HAP-1 (cell line): ENCODE measurements at places on chromosomes 16 and 17.

GRCh38 chr17:1264196-1264595, 6.0 kb upstream of the BHLHA9 start:
- DNase-seq, result no peak

GRCh38 chr16:7366041-7366440, 33.4 kb downstream of the RBFOX1 start:
- no peak for DNase-seq

DNA sequence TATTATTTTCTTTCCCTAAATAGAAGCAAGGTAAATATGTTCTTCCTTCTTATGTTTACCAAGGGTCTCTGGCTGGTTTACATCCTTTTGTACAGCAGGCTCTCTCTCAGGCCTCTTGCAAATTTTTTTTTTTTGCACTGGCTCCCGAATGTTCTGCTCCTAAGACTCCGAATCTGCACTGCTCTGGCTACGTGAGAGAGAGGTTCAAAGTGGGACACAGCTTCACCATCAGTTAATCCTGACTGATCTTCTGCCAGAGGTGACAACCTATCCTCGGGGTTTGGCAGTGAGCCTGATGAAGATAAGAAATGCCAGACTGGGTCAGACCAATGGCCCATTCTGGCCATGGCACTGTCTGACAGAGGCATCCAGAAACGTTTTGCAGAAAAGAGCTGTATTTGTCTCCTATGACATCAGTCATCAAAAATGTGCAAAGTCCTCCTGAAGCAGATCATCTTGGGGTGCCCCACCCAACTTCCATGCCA, 136.9 kb downstream of the GRIN2A start:
- DNase-seq, result no peak

GRCh38 chr16:68214726-68215125, 21.2 kb downstream of the ESRP2 start:
- DNase-seq, result no peak

GRCh38 chr16:89392881-89393737, 97.3 kb downstream of the ANKRD11 start:
- DNase-seq, result no peak

DNA sequence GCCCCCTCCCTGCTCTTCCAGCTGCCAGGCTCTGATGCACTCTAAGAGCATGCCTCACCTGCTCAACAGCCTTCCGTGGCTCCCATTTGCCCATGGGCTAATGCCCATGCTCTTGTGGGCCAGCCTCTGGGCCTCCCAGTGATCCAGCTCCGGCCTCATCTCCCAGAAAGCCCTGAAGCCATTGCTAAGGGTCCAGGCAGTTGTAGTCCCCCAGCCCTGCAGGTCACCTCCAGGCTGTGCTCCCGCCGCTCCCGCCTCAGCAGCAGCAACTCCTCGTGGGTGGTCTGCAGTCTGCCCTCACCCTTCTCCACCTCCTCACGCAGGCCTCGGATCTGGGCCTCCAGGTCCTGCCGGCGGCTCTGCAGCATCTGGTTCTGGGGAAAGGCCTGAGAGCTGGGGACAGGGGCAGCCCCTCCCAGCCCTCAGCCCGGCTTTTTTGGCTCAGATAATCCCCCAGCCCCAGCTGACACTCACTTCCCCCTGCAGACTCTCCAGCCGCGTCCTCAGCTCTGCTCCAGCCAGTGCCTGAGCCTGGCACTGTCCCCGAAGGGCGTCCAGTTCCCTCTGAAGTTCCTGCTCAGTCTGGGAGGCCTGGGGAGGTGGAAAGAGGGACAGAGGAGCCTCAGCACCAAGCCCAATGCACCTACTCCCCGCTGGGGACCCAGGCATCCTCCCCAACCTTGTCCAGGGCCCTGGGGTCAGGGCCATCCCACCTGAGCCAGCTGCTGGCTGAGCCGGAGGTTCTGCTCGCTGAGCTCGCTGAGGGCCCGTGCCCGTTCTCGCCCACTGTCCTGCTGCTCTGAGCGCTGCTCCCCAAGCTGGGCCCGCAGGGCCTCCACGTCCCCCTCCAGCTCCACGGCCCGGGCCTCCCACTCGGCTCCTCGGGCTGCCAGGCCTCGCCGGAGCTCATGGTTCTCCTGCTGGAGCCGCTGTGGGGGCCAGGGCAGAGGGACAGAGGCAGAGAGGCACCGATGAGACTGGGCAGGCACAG, 6.2 kb downstream of the BICDL2 start:
- DNase-seq, result no peak

DNA sequence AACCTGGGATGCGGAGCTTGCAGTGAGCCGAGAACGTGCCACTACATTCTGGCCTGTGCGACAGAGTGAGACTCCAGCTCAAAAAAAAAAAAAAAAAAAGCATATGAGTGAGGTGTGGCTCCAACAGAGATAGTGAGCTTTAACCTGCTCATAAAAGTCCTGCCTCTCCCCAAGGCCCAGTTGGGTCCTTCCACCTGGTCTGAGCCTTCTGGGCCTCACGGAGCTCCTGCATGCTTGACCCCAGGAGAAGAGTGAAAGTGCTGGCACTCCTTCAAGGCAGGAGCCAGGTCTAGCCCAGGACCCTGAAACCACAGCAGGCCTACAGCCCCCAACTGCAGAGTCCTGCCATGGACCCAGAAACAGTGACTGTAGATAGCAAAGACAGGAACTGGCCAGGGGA, 17.7 kb downstream of the HSD11B2 start:
- DNase-seq, result no peak

GRCh38 chr17:75356260-75356937, 49.1 kb downstream of the GRB2 start:
- no peak for DNase-seq

DNA sequence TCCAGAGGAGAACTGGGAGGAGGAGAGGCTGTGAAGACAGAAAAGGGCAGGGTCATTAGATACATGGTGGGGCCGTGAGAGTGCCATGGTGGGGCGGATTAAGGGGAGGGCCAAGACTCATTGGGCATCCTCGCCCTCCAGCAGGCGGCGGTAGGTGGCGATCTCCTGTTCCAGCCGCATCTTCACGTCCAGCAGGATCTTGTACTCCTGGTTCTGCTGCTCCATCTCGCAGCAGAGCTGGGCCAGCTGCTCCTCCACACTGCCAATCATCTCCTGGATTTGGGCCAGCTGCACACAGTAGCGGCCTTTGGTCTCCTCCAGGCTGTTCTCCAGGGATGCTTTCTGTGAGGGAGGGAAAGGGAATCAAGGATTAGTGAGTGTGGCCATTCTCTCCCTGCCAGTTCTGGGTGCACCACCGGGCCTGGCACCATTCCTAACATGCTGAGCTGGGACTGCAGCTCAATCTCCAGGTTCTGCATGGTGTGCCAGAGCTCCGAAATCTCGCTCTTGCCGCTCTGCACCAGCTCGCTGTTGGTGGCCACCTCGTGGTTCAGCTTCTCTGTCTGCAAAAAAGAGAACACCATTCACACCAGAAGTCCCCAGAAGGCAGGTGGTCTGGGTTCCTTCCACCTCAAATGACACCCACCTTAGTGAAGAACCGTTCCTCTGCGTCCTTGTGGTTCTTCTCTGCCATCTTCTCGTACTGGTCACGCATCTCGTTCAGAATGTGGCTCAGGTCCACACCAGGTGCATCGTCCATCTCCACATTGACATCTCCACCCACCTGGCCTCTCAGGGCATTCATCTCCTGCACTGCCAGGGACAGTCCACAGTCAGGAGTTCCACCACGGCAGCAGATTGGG, 129.0 kb downstream of the CCDC144A start:
- DNase-seq, result no peak

DNA sequence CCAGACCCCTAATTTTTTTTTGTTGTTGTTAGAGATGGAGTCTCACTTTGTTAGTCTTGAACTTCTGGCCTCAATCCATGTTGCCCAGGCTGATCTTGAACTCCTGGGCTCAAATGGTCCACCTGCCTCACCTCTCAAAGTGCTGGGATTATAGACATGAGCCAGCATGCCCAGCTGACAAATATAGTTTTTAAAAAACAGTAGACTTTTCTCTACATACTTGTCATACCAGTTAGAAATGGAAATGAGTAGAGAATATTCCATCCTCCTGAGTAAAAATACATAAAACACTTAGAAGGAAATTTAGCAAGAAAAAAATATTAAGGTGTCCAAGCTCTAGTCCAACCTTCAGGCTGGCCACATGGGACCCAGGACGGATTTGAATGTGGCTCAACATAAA, 21.4 kb downstream of the C16orf78 start:
- DNase-seq, result no peak

DNA sequence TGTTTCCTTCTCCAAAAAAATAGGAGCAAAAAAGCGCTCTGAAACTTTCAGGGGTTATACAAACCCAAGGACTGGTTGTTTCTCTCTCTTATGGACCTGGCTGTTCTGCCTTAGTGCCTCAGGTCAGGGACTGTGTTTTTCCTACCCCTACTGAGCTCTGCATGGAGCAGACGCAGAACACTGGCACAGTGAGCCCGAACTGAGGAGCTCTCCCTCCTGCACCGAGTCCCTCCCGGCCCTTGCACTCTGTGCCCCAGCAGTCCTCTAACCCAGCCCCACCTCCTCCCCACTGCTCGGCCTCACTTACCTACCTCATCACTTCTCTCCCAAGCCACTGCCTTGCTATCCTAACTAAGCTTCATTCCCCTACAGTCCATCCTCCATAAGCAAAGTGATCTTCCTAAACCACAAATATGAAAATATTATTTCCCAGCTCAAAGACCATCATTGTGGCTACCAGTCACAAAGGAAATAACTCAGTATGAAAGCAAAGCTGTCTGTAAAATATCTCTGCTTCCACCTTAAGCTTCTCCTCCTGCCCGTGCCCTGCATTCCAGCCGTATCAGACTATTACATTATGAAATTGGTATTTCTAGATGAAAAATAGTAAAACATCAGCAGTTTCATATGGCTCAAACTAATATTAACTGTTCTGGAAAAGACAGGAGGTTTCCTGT, 13.6 kb downstream of the MEIOB start:
- DNase-seq, result no peak

DNA sequence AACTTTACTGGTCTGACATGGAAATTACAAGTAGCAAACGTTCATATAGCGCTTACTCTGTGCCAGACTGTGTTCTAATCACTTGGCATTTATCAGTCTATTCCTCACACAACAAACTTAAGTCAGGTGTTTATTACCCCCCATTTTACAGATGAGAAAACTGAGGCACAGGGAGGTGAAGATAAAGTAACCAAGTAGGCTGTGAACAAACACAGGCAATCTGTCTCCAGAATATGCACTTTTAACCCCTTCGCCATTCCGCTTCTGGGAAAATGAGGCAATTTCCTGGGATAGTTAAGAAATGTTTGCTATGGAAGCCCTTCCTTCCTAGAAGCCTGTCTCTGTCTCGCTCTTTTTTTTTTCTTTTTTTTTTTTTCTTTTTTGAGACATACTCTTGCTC, 12.2 kb upstream of the CXCL16 start:
- no peak for DNase-seq

DNA sequence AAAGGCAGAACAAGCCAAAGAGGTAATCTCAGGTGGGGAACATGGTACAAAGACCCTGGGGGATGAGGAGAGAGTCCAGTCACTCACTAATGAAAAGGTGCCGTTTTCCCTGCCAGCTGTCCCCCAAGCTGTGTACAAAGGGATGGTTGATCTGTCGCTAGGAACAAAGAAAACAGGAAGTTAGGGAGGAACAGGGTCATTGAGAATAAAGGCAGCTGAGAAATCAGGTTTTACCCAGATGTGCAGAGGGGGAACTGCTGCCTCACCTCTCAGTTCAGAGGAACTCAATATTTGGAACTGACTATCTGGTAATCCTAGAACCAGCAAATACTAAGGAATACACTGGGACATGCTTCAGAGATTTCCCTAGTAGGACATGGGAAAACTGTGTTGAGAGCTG, 1.5 kb downstream of the RSKR start:
- DNase-seq, result no peak

- no peak for DNase-seq
These were observed 15.4 kb upstream of the CCL22 start for GRCh38 chr16:57343221-57343620.

- DNase-seq, result no peak
These were observed 5.4 kb downstream of the APOBR start for GRCh38 chr16:28499854-28500253.

DNA sequence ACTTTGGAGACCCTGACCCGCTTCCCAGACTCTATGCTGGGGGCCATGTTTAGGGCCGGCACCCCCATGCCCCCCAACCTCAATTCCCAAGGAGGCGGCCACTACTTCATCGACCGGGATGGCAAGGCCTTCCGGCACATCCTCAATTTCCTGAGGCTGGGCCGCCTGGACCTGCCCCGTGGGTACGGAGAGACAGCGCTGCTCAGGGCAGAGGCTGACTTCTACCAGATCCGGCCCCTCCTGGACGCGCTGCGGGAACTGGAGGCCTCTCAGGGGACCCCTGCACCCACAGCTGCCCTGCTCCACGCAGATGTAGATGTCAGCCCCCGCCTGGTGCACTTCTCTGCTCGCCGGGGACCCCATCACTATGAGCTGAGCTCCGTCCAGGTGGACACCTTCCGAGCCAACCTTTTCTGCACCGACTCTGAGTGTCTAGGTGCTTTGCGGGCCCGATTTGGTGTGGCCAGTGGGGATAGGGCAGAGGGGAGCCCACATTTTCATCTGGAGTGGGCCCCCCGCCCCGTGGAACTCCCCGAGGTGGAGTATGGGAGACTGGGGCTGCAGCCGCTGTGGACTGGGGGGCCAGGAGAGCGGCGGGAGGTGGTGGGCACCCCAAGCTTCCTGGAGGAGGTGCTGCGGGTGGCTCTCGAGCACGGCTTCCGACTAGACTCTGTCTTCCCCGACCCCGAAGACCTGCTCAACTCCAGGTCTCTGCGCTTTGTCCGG, 1.1 kb downstream of the KCTD11 start:
- DNase-seq, result no peak

- no peak for DNase-seq
These were observed 460 bp downstream of the KRTAP4-3 start for GRCh38 chr17:41167561-41167960.

DNA sequence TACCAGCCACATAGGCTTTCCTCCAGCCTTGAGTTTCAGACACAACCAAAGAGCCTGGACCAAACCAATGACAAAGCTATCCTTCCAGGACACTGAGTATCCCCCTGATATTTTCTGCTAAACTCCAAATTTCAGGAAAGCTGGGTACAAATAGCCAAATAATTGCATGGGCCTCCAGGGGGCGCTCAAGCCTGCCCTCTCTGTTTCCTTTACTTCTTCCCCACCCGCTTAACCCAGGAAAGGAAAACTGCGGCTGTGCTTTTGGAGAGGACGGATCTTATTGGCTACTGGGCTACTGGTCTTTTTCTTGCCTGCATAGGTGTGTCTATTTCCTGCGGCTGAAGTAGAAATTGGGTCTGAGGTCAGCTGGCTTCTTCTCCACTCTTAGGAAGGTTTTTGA, 30.1 kb downstream of the GNGT2 start:
- DNase-seq, result peak; percentile 54

DNA sequence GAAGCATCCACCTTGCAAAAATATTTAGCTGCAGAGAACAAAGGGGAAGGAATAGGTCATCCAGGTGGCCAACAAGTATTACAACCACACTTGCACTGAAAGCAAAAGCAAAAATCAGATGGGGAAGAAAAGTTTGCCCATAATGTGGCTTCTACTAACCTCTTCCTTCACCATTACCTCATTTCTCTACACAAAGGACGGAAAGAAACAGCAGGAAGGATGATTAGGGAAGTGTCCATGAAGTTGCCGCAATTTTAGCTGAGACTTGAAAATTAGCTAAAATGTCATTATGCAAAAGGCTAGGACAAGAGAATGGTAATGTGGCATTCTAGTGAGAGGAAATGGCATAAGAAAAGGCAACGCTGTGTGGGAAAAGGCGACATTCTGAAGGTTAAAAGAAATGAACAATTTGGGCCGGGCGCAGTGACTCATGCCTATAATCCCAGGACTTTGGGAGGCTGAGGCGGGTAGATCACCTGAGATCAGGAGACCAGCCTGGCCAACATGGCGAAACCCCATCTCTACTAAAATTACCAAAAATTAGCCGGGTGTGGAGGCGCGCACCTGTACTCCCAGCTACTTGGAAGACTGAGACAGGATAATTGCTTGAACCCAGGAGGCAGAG, 13.7 kb downstream of the KANSL1 start:
- no peak for DNase-seq
